ENCODE measurements at places on chromosomes 3 and 15.

- DNase-seq: no peak
Observed at GRCh38 chr3:152717252-152717651, 117.7 kb upstream of the P2RY1 start.

DNA sequence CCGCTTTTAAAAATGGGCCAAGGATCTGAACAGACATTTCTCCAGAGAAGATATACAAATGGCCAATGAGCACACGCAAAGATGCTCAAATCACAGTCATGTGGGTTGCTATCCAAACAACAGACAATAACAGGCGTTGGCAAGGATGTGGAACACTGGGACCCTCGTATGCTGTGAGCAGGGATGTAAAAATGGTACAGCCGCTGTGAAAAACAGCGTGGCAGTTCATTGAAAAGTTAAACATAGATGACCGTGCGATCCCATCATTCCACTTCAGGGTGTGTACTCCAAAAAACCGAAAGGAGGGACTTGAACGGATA lies 6.7 kb upstream of the LRRC15 start:
- DNase-seq: no peak

DNA sequence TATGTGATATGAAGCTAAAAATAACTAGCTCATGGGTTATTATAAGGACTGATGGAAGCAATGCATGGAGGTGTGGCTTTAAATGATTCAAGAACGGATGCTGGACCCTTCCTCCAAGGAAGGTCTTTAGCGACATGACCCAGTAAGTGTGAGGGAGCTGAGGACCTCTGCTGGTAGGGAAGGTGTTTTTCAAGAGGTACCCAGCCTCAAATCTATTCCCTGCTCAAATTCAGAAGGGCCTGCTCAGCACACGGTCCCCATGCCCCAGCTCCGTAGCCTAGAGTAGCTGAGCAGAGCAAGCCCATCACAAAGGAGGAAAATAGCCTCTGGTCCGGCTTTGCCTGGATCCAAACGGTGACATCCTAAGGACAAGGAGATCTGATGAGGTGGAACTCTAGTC lies 266.2 kb upstream of the IGF1R start:
- no peak for DNase-seq

- no peak for DNase-seq
Observed at GRCh38 chr3:135141672-135142071, 346.6 kb downstream of the EPHB1 start.

GRCh38 chr3:77685713-77686112 lies 645.8 kb downstream of the ROBO2 start:
- DNase-seq: no peak

DNA sequence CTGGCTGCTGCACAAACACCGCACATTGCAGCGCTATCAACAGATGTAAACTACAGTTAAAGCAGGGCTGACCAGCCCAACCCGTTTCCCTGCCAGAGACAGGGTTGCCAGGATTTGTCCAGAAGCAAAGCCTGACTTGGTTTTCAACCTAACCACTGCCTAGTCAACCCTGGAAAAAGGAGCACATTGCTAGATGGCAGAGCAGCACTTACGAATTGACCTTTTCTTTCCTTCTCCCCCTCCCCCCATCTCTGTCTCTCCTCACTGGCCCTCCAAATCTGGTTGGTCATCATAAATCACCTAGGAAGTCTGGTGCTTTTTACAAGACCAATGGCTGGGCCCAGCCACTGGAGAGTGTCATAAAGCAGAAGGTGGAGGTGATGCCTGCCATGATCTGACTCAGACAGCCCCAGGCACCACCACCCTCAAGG lies 51.3 kb downstream of the ABCC5 start:
- no peak for DNase-seq

DNA sequence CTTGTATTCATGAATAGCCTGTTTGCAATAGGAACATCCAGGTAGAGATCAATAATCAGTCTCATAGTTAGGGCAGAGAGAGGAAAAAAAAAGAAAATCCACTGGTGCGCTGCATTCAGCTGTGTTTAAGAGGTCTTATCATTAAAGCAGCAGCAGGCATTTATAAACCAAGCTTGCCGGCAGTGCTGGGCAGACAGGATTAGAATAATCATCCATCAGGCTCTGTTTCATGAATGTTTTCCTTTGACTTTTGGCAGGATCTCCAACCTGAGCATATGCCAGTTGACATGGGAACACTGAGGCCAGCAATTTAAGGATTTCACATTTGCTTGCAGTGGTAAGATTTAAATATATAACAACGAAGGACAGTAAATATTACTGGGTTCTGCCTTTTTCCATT lies 305.2 kb upstream of the SEMA6D start:
- no peak for DNase-seq

DNA sequence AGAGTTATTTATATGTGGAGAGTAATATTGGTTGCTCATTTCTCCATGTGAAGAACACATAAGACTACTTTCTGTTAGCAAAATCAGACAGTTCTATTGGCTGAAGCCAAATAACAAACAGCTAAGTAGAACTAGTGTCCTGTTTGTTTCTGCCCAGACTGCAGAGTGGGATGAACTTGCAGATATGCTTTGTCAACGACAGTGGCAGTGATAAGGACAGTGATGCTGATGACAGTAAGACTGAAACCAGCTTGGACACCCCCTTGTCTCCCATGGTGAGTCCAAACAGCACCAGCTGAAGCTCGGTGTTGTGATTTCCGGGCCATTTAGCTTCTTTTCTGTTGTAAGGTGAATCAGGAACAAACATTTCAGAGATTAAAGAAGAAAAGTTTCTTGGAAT lies 102.6 kb upstream of the IL12A start:
- DNase-seq: no peak

DNA sequence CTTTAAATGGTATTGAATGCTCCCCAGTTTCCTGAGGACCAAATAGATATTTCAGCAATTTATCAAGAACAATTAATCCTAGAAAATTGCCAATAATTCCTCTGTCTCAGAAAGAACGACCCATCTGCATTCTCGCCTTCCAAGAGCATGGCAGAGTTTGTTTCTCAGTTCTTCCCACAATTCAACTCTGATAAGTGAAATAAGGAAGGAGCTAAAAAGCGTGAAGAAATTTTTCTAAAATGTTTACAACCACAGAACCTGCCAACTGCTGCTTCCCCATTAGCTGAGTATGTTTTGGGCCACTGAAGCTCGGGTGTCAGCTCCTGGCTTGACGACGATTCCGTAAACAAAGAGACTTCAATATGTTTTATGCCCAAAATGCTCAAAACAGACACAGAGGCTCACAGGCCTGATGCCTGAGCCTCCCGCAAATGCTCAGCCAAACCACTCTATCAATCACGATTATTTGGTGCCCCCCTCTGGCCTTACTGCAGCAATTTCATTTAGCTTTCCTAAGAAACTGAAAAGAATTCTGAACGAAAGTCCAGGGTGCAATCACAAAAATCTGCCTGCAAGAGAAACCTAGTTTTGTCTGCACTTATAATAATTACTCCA lies 259.2 kb upstream of the CCDC54 start:
- no peak for DNase-seq
